Right lung (tissue), 10 donors: ENCODE measurements at places on chromosomes 12 and 14. TPM values are rescaled to one million over a fixed set of nuclear protein-coding genes. Genes with fewer than 3 reads are reported as not detected.

DNA sequence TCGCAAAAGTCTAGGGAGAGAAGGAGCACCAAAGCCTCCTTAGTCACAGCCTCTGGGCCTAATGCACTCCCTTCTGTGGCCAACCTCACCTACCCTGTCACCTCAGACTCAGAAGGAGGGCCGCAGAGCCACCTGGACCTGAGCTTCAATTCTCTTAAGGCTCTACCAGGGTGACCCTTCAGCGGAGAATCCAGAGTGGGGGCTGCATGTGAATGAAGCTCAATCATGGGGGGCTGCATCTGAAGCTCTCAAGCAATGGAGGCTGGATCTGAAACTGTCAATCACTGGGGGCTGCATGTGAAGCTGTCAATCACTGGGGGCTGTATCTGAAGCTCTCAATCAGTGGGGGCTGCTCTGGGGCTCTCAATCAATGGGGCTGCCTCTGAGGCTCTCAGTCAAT lies 43.1 kb upstream of the EIF5 start:
- DNase-seq, result no peak

DNA sequence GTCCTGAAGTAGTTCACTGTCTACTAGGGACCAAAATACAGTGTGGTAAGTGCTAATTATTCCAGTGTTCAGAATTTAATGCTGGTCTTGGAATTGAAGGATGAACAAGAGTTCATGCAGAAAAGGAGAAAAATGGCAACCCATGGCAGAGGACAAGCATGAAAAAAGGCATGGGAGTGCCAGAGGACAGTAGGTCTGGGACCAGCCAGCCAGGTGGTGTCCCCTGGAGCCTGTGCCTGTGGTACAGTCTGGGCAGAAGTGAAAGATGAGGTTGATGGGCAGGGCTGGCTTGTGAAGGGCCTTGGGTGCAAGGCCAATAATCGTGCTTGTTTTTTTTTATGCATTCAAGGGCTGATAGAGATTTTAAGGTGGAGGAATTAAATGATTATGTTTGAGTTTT lies 21.0 kb downstream of the C12orf75 start:
- no peak for DNase-seq

The TAS2R13 gene
- 0.30 TPM for polyA plus RNA-seq

The PDE3A gene
- 7.3 TPM for polyA plus RNA-seq

- no peak for DNase-seq
Observed at GRCh38 chr12:561908-562593, 101.2 kb downstream of the NINJ2 start.

DNA sequence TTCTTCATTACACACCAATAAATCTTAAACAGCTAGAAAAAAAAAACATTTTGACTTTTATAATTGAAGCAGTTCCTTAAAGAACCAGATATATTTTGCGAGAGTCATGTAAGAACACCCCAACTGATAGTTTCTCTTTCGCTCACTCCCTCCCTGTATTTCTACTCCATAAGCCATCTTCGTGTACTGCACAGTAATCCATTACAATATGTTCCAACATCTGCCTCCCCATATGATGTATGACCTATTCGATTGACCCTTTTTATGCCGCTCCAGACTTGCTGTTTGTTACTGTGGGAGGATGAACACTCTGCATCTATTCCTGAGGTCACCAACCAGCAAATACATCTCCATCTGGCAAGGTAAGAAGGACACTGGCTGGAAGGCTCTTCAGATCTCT lies 331.7 kb downstream of the SOX5 start:
- DNase-seq, result no peak

DNA sequence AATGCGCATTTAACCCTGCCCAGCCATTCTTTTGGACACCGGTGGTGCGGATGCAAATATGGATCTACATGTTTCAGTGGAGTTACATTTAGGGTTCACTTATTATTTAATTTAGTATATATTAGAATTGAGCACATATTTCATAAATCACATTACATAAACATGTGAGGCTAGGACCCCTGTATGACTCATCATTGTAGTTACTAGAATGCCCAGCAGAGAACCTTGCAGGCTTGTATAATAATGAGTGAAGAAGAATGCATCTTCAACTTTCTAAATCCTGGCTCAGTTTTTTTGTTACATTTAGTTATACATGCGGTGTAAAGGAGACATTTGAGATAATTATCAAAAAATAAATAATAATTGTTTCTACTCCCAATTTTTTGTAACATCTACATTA lies 369.0 kb downstream of the ATP23 start:
- no peak for DNase-seq

The COX8C gene
- polyA plus RNA-seq, result 0.46 TPM

DNA sequence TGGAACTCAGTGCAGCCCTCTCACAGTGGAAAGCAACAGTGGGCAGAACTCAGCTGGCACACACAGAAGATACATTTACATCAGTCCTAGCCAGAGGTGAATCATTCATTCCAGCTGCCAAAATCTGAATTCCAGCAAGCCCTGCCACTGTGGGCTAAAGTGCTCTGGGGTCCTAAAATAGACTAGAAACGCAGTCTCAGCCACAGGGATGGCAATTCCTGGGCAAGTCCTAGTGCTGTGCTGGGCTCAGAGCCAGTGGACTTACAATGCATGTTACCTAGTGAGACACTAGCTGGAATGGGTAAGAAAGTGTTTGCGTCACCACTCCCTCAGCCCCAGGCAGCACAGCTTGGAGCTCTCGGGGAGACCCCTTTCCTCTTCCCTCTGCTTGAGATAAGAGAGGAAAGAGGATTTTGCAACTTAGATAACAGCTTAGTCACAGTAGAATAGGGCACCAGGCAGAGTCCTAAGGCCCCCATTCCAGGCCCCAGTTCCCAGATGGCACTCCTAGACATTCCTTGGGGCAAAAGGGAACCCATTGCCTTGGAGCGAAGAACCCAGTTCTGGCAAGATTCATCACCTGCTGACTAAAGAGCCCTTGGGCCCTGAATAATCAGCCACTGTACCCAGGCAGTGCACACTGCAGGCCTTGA lies 592.9 kb downstream of the FSCB start:
- DNase-seq, result no peak

The JDP2 gene
- 22.0 TPM for polyA plus RNA-seq

The TMCC3 gene
- polyA plus RNA-seq, result 7.1 TPM

- DNase-seq, result no peak
Observed at GRCh38 chr12:28770322-28770721, 378.8 kb upstream of the FAR2 start.

The TAS2R9 gene
- not detected for polyA plus RNA-seq

DNA sequence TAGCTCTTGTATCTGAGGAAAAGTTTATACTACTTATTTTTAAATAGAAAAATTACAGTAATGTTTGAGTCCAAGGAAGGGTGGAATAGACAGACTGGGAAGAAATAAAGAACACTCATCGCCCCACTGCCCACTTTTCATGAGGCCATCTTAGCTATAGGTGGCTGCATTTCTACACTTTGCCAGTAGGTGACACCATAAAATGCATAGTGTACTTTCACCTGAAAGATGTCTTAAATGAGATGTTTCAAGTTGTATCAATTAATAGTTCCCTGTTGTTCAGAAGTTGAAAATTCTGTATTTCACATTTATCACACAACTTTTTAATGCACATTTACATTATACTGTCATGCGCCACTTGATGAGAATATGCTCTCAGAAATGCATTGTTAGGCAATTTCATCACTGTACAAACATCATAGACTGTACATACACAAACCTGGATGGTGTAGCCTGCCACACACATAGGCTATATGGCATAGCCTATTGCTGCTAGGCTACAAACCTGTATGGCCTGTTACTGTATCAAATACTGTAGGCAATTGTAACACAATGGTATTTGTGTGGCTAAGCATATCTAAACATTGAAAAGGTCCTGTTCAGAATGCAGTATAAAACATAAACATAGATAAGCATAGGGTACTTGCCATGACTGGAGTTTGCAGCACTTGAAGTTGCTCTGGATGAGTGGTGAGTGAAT lies 27.6 kb downstream of the PMCH start:
- peak; percentile 21 for DNase-seq

The CLEC14A gene
- polyA plus RNA-seq, result 48.4 TPM

- DNase-seq, result no peak
Observed at GRCh38 chr12:22414742-22415141, 80.2 kb upstream of the ST8SIA1 start.

DNA sequence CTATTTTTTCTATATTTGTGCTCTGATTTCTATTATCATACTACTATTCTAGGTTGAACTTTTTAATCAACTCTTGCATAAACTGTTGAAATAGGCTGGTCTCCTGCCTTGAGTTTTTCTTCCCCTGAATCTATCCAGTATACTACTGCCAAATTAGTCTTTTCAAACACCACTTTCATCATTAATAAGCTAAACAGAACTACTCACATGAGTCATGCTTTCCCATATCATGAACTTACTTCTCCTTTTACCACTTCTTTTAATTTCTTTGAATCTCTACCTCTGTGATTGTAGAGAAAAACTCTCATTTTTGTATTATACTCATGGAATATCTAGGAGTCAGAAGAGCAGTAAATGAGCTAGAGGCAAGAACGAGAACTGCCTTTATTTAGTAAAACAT lies 340.3 kb upstream of the PDE3A start:
- DNase-seq, result no peak

The CBLN3 gene
- polyA plus RNA-seq, result 2.6 TPM

The GPR137C gene
- 8.0 TPM for polyA plus RNA-seq

DNA sequence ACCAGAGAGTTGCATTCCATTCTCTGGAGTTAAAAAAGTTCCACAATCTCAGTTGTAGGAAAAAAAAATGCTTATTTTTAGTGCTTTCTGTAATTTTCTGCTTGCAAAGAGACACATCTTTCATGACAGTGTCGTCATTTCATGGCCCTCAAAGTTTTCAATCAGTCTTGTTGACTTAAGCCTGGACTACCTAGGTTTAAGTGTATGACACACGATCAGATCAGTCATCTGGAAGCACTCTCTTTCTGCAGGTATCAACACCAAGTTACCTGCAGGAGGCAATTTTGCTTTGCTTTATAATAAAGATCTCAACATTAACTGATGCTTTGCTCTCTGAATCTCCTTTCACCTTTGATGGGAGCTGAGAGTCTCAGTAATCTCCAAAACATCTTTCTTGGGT lies 251.6 kb downstream of the BCAT1 start:
- DNase-seq, result no peak

The RHEBL1 gene
- 2.3 TPM for polyA plus RNA-seq

GRCh38 chr14:90796329-90796728 lies 19.9 kb downstream of the TTC7B start:
- DNase-seq, result no peak

- no peak for DNase-seq
Observed at GRCh38 chr12:1553987-1554982, 40.1 kb downstream of the FBXL14 start.

- peak; percentile 41 for DNase-seq
Observed at GRCh38 chr12:22543246-22544037, 900 bp downstream of the C2CD5 start.

The SDSL gene
- polyA plus RNA-seq, result 5.1 TPM

The KRT7 gene
- polyA plus RNA-seq, result 47.1 TPM

DNA sequence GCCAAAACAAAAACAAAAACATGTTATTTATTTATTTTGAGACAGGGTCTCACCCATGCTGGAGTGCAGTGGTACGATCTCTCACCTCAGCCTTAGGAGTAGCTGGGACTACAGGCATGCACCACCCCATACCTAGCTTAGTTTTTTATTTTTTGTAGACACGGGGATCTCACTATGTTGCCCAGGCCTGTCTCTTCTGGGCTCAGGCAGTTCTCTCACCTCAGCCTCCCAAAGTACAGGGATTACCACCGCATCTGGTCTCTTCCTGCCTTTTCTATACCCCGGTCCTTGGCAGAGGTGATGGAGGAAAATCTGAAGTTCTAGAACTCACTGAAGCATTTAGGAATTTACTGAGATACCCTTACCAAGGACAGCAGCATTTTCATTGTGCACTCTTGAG lies 6.8 kb upstream of the IRF2BPL start:
- DNase-seq, result no peak

The KRT72 gene
- 0.18 TPM for polyA plus RNA-seq

The ACIN1 gene
- 378 TPM for polyA plus RNA-seq

The ETFBKMT gene
- 3.5 TPM for polyA plus RNA-seq

GRCh38 chr12:18955594-18955993 lies 173.9 kb upstream of the PLEKHA5 start:
- no peak for DNase-seq

The LRP1-AS gene
- 1.1 TPM for polyA plus RNA-seq

- no peak for DNase-seq
Observed at GRCh38 chr12:104784592-104784991, 173.5 kb downstream of the SLC41A2 start.

DNA sequence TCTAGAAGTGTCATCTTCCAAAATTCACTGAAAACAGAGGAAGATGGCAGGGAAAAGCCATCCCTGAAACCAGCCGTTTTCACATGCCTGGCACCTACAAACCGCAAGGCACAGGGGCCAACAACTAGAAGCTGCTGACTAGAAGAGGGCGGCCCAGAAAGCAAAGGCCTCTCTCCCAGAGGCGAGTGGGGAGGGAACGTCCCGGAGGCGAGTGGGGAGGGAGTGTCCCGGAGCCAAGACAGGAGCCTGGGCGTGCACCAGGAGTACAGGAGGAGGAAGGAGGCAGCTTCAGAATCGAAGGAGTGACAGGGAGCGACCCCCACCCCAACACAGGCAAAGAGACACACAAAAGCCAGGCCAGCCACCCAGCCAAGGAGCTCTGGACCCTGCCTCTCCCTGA lies 21.0 kb downstream of the ANKLE2 start:
- no peak for DNase-seq

- DNase-seq, result no peak
Observed at GRCh38 chr14:98947911-98948595, 323.9 kb downstream of the BCL11B start.

DNA sequence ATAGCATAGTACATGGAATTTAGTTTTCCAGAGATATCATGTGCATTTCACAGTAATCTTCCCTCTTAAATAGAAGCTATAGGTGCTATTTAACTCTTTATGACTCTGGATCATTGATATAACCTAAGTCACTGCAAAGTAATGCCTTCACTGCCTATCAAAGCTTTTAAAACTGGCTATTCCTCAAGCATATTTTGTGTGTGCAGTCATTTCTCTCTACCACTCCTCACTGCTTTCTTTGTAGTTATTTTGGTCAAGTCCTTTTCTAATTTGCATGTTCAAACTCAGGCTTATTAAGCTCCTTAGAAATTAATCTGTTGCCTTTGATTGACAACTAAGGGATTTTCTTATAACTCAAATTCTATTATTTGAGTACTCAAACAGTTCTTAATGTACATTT lies 79.4 kb upstream of the PLEKHG7 start:
- no peak for DNase-seq

The RNASE7 gene
- 0.12 TPM for polyA plus RNA-seq

DNA sequence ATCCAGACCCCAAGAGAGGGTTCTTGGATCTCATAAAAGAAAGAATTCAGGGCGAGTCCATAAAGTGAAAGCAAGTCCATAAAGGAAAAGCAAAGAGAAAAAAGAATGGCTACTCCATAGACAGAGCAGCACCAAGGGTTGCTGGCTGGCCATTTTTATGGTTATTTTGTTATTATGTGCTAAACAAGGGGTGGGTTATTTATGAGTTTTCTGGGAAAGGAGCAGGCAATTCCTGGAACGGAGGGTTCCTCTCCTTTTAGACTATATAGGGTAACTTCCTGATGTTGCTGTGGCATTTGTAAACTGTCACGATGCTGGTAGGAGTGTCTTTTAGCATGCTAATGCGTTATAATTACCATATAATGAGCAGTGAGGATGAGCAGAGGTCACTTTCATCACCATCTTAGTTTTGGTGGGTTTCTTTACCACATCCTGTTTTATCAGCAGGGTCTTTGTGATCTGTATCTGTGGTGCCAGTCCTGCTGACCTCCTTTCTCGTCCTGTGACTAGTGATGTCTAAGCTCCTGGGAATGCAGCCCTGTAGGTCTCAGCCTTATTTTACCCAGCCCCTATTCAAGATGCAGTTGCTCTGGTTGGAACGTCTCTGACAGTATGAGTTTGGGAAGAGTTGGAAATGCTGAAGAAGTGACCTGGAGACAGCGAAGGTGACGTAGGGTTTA lies 100.5 kb downstream of the ZNF664 start:
- DNase-seq, result no peak

The RACGAP1 gene
- polyA plus RNA-seq, result 63.2 TPM

The KRT3 gene
- not detected for polyA plus RNA-seq
